ENCODE measurements at places on chromosomes 5 and 9.

GRCh38 chr9:97852001-97852398 lies 1.0 kb upstream of the FOXE1 start:
- no peak for DNase-seq

GRCh38 chr9:129945314-129945713 lies 97.7 kb downstream of the FNBP1 start:
- DNase-seq, result no peak

GRCh38 chr5:42531611-42532010 lies 108.4 kb downstream of the GHR start:
- no peak for DNase-seq

DNA sequence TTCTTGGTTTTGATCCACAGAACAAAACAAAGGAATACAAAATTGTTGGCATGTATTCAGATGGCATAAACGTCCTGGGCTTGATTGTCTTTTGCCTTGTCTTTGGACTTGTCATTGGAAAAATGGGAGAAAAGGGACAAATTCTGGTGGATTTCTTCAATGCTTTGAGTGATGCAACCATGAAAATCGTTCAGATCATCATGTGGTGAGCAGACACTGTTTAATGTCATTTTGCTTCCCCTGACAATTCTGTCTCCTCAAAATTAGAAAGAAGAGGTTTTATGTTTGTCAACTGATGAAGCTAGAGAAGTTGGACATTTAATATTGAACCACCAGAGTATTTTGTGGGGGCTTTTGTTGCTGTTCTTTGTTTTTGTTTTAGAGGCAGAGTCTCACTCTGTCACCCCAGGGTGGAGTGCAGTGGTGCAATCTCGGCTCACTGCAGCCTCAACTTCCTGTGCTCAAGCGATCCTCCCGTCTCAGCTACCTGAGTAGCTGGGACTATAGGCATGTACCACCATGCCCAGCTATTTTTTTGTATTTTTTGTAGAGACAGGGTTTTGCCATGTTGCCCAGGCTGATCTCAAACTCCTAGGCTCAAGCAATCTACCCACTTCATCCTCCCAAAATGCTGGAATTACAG lies 82.0 kb downstream of the SLC1A1 start:
- no peak for DNase-seq

- DNase-seq, result no peak
Observed at GRCh38 chr5:151315998-151316597, 12.5 kb upstream of the SLC36A3 start.

GRCh38 chr9:120934281-120934680 lies 7.7 kb upstream of the TRAF1 start:
- no peak for DNase-seq

DNA sequence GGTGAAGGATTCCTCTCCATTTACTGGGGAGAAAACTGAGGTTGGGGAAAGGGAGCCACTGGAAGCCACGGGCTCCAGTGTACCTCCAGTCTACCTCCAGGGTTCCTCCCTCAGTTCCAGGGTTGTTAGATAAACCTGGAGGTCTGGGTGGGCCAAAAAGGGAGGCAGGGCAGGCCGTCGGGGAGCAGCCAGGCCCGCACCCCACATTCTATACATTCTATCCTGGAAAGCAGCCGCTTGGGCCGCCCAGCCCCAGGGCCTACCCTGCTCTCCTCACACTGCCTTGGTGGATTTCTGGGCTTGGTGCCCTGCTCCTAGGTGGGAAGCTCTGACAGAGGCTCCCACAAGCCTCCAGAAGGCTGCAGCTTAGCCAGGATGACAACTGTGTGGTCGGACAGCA lies 18.1 kb upstream of the SUSD3 start:
- DNase-seq, result no peak

DNA sequence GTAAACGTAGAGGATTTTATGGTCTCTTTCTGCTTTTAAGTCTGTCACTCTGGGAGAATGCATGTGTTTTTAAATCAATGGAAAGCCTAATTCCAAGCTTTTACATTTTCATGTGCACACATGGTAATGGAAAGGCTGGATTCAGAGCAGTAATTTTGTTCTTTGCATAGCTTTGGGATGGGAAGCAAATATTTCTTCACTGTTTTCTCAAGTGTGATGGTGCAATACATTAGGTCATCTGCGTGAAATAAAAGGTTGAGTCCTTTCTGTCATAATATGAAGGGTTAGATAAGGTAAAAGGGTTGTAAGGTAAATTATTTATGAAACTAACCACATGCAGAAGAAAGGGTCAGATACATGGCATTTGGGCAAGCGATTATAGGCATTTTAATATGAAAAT lies 88.2 kb upstream of the NR3C1 start:
- DNase-seq, result no peak

DNA sequence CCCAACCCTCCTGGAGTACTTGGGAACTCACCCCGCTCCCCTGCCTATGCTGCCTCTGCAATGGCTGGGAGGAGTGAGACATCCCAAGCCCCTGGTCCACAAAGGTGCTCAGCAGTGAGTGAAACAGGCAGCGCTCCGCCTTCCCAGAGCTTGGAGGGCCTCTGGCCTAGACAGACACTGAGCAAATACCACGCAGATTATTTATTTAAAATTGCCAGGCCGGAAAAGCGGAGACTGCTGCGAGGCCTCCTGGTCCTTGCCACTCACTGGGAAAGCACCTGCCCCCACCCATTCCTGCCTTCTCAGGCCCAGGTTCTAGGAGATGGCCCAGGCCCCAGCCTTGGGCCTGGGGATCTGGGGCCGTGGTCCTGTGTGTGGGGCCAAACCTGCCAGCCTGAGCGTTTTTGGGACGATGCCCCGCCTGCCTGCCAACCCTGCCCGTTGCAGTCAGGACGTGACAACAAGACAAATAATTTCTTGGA lies 17.4 kb downstream of the FGF18 start:
- DNase-seq, result no peak

Data from NCI-H446 treated with DMSO at 0.1 percent for 48 hours (cell line).